ENCODE measurements at places on chromosomes 12 and 14. TPM values are rescaled to one million over a fixed set of nuclear protein-coding genes. Genes with fewer than 3 reads are reported as not detected.

DNA sequence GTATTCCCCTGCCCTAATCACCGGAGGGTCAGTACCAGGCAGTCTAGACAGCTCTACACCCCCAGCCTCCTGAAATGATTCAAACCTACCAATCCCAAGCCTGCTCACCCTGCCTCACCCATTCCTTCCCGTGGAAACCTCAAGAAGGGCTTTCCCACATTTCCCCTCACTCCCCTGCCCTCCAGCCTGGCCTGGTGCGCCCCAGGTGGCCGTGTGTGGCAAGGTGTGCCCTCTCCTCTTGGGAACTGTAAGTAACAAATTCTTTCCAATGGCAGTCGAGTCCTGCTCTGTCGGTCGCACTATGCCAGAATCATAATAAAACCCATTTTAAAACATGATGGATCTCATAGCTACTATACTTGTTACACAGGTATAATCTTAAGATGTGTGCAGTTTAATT lies 13.9 kb upstream of the DEGS2 start:
- H3K4me1 ChIP-seq: peaks cover 1% of the 10 kb centered on the region
- no peak for DNase-seq
- H3K27ac ChIP-seq: no peak overlapping the region
- H3K4me3 ChIP-seq: no peak overlapping the region

- peaks cover 38% of the 10 kb centered on the region for H3K27me3 ChIP-seq
- no peak for DNase-seq
- H3K36me3 ChIP-seq: no peaks in the 10 kb centered on the region
- peaks cover 9% of the 10 kb centered on the region for H3K4me1 ChIP-seq
These were observed 28.8 kb downstream of the CLEC1A start for GRCh38 chr12:10069976-10070375.

DNA sequence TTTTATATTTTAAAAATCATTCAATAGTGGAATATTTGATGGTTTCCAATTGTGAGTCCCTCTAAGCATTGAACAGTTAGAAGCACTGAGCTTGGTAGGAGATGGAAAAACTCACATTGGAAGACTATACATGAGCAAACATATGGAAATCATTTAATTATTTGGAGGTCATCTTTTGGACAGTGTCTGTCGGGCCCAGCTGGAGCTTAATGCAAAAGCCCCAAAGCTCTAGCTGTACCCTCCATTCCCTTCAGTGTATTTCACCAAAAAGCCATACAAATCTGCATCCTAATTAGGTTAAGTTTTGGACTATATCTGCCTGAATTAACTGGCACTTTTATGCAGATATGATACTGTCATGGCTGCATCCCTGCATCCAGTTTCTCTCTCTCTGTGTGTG lies 365.7 kb downstream of the FLRT2 start:
- no peak for DNase-seq
- H3K4me1 ChIP-seq: no peaks in the 10 kb centered on the region
- H3K27ac ChIP-seq: no peak overlapping the region
- no peaks in the 10 kb centered on the region for H3K27me3 ChIP-seq

DNA sequence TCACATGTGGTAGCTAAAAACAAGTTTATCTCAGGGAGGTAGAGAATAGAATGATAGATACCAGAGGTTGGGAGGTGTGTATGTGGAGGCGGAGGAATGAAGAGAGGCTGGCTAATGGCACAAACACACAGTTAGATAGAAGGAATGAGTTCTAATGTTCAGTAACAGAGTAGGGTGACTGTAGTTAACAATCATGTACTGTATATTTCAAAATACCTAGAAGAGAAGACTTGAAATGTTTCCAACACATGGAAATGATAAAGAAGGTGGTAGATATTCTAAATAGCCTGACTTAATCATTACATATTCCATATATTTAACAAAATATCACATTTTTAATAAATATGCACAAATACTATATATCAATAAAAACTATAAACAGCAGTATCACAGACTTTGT lies 8.9 kb upstream of the IFNG-AS1 start:
- no peak overlapping the region for H3K27ac ChIP-seq
- no peaks in the 10 kb centered on the region for H3K36me3 ChIP-seq
- H3K27me3 ChIP-seq: peaks cover 2% of the 10 kb centered on the region
- no peak for DNase-seq
- H3K4me1 ChIP-seq: no peaks in the 10 kb centered on the region

- no peak for DNase-seq
- peaks cover 22% of the 10 kb centered on the region for H3K27me3 ChIP-seq
- H3K4me1 ChIP-seq: no peaks in the 10 kb centered on the region
- no peak within 1 kb of the TSS for H3K27ac ChIP-seq
These were observed at the start of gene CNTN1 for GRCh38 chr12:40691913-40692764. TSS of gene CNTN1 (plus strand) at chr12:40692439.

DNA sequence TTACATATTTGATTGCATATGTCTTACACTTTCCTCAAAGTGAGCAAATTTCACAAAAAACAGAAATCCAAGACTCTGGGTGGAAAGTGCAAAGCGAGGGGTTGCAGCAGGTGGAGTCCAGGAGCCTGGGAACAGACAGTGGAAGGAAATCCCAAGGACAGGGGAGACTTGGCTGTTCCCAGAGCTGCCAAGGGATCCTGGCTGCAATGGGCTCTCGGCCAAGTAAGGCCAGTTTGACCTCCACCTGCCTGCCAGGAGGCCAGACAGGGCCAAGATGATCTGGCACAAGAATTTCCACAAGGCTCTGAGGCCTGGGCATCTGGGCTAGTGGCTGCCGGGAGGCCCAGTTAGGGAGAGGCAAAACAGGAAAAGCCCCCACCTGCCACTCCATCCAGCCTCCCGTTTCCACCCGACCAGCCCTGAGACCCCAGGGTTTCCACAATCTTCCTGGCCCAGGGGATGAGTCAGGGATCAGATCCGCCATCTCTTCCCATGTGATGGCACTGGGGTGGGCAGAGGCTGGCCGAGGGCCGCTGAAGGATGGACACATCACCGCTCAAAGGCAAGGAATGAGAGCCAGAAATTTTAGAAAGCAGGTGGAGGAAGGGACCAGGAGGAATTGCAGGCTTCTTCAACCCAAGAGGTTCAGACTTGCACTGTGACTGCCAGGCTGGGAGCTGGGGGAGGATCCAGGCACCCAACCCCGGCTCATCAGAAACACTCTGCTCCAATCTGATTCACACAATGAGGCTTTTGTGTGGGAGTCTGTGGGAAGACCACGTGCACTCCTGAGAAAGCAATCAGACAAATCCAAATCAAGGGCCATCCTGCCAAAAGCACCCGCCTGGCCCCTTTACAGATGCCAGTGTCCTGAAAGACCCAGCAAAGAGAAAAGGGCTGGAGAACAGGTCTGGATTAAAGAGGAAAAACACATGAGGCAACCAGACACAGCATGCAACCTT lies 16.3 kb downstream of the SCARB1 start:
- H3K4me3 ChIP-seq: no peak overlapping the region
- peaks cover 4% of the 10 kb centered on the region for H3K4me1 ChIP-seq
- H3K27me3 ChIP-seq: no peaks in the 10 kb centered on the region
- H3K36me3 ChIP-seq: no peaks in the 10 kb centered on the region
- DNase-seq: no peak
- H3K27ac ChIP-seq: no peak overlapping the region

GRCh38 chr14:67738740-67739504 lies 37.2 kb downstream of the RDH12 start:
- H3K36me3 ChIP-seq: no peaks in the 10 kb centered on the region
- no peak for DNase-seq
- H3K4me1 ChIP-seq: no peaks in the 10 kb centered on the region
- no peak overlapping the region for H3K27ac ChIP-seq
- H3K27me3 ChIP-seq: peaks cover 4% of the 10 kb centered on the region
- H3K4me3 ChIP-seq: no peak overlapping the region

GRCh38 chr14:33408291-33408690 lies 469.6 kb downstream of the NPAS3 start:
- no peaks in the 10 kb centered on the region for H3K36me3 ChIP-seq
- no peak overlapping the region for H3K27ac ChIP-seq
- no peak for DNase-seq
- no peaks in the 10 kb centered on the region for H3K4me1 ChIP-seq

- no peaks in the 10 kb centered on the region for H3K4me1 ChIP-seq
- H3K36me3 ChIP-seq: no peaks in the 10 kb centered on the region
- H3K27me3 ChIP-seq: no peaks in the 10 kb centered on the region
- H3K4me3 ChIP-seq: no peak overlapping the region
- no peak for DNase-seq
- H3K27ac ChIP-seq: no peak overlapping the region
These were observed 241.6 kb downstream of the TMEM132D start for GRCh38 chr12:129662234-129662633.

DNA sequence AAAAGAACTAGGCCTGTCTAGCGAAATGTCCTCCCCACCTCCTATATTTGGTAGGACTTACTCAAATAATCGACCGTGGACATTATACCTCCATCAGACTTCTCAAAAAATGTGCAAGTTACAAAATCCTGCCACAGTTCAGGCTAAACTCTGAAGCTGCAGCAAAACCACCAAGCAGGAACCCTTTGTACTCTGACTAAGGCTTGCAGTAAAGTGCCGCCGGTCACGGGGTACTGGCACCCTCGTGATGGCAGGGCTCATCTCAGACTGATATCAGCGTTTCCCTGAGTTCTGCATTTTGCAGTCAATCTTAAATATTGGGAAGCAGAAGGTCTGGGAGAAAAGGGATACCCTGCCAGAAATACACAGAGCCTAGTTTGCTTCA lies 17.1 kb downstream of the SLC11A2 start:
- no peaks in the 10 kb centered on the region for H3K27me3 ChIP-seq
- no peak for DNase-seq
- peaks cover 31% of the 10 kb centered on the region for H3K4me1 ChIP-seq
- H3K27ac ChIP-seq: peak overlapping the region; percentile 54
- H3K4me3 ChIP-seq: peak overlapping the region; percentile 62

GRCh38 chr12:49051777-49052438 lies 8.7 kb downstream of the KMT2D start:
- DNase-seq: no peak
- H3K27ac ChIP-seq: no peak overlapping the region
- H3K36me3 ChIP-seq: peaks cover 81% of the 10 kb centered on the region
- no peaks in the 10 kb centered on the region for H3K27me3 ChIP-seq

The AKAP5 gene
- total RNA-seq: 2.5 TPM

The CHMP4A gene
- total RNA-seq: 82.4 TPM

The NTN4 gene
- total RNA-seq: not detected

The CLEC4D gene
- not detected for total RNA-seq

The HHIPL1 gene
- total RNA-seq: not detected

Measured in activated T-helper 2 cell treated with anti-CD3 and anti-CD28 coated beads, Interferon-gamma antibody, Interleukin-2, Interleukin-4, amounts not matched to agents 10 μg/mL and 5 μg/mL and 100 μg/mL, durations not matched to agents 14 hours and 24 hours and 36 hours (primary cell).